ENCODE measurements at places on chromosomes 11 and 22.

DNA sequence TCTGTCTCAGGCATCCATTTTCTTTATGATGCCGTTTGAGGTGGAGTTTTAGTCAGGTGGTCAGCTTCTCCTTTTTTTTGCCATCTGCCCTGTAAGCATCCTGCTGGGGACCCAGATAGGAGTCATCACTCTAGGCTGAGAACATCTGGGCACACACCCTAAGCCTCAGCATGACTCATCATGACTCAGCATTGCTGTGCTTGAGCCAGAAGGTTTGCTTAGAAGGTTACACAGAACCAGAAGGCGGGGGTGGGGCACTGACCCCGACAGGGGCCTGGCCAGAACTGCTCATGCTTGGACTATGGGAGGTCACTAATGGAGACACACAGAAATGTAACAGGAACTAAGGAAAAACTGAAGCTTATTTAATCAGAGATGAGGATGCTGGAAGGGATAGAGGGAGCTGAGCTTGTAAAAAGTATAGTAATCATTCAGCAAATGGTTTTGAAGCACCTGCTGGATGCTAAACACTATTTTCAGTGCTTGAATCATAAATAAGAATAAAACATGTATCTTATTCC, 10.9 kb upstream of the HBE1 start:
- DNase-seq = peak; percentile 98

DNA sequence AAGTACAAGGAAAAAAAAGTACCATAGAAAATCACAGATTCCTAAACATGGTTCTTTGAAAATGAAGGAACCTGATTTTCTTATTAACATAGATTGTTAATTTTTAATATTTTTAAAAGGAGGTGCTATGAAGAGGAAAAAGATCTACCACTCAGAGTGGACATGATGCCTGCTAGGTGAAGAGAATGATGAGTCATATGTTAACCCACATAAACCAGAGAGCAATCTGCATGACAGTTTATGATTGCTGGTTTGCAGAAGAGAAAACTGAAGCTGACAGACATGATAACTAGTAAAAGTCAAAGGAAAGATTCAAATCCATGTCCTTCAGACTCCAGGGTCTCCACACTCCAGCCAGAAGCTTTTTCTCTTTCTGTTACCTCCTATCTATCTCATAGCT, 1231.7 kb downstream of the LRRC4C start:
- no peak for DNase-seq

DNA sequence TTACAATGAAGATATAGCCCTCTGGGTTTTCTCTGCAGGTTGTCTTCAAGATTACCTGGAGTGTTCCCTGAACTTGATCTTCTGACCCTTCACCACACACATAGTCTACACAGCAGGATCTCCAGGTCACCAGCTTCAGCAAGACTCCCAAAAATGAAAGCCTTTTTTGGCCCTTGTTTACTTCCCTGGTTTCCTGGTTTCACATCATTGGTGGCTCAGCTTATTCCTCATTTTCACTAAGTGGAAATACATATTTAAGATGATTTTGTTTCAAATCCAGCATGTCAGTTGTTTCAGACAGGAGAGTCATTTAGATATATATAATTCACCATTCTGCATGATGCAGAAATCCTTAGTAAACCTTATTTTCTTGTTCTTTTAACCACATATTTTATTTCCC, 41.6 kb upstream of the MPEG1 start:
- DNase-seq = no peak

DNA sequence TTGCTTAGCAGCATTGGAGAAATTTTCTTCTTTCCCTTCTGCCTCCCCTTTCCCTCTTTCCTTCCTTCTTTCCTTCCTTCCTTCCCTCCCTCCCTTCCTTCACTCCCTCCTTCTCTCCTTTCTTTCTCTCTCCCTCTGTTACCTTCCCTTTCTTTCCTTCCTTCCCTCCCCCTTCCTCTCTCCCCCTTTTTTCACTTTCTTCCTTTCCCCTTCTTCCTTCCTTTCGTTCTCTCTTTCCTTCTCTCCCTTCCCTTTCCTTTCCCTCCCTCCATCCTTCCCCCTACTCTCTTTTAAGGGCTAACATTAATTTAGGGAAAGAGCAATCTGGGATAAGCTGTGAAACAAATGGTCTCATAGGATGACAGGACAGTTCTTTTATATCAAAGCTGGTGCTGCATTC, 34.1 kb downstream of the SLC5A1 start:
- DNase-seq = no peak

DNA sequence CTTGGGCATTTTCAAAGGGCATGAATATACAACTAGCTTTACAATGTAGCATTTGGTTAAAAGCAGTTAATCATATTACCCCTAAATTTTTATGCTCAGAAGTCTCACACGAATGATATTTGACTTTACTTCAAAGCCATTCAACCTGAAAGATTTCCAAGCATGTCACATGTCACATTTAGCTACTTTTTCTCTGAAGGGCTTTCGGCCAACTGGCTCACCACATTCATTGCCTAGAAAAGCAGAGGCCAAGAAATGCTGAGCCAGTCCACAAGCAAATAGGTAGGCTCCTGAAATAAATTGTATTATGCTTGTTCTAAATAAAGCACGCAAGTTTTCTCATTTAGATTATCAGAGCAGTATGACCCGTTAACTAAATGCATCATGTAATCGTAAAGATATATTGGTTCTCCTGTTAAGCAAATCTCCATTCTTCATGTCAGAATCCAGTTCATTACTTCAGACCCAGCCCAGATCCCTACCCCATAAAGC, 30.6 kb downstream of the PAX6 start:
- no peak for DNase-seq

- DNase-seq = no peak
These were observed 1.2 kb downstream of the CYTH4 start for GRCh38 chr22:37283393-37283937.

DNA sequence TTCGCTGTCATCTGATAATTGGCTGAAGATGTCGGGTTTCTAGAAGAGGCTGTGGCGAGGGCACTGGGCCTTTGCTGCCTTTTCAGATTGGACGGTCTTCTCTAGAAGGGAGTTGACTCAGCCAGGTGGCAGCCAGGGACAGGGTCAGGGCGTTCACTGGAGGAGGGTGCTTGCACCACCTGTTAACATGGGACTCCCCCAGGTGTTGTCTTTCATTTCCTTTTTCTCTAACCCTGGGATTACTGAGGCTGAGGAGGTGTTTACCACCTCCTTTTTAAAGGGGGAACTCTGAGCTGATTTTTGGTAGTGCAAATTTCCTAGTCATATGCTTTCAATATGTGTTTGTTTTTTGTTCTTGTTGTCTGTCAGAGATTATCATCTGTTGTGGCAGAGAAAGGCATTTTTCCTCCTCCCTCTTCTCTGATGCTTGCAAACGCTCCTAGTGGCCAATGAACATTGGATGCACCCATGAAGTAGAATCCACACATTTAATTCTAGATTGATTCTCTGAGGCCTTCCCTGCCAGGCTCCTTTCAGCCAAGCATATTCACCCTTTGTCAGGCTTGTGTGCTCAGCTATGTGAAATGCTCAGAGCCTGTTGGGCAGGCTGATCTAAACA, 54.1 kb downstream of the LDLRAD3 start:
- DNase-seq = no peak

- no peak for DNase-seq
These were observed 9.2 kb upstream of the TSKU start for GRCh38 chr11:76773921-76774361.

DNA sequence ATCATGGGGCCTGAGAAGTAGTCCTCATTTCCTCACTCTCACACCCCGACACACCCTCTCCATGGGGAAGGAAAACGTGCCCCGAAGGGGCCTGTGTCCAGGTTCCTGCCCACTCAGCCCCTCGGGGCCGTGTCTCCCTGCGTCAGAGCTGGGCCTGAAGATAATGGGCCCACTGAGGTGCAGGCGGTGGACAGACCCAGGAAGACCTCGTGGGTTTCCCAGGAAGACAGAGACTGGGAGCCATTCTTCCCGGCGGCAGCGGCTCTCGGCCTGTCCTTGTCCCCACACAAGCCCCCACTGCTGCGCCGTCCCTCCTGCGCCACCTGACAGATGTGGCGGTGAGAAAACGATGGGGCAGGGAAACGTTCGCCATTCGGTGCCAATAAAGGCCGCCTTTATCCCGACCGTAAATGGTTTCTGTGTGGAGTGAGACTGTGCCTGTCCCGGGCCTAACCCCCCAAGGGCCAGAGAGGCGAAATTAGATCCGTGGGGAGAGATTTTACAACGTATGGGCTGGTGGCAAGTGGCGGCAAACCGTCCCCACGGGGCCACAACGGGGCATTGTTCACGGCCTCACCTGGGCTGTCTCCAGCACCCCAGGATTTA, 89.0 kb downstream of the CDKN1C start:
- DNase-seq = no peak

- DNase-seq = no peak
These were observed 201.5 kb downstream of the TBC1D22A start for GRCh38 chr22:46963672-46964545.

Data from amniotic epithelial cell (primary cell).